ENCODE measurements at places on chromosomes 2 and 18. TPM values are rescaled to one million over a fixed set of nuclear protein-coding genes. Genes with fewer than 3 reads are reported as not detected.

The IL37 gene
- total RNA-seq, result not detected

The RNF25 gene
- 22.4 TPM for total RNA-seq

DNA sequence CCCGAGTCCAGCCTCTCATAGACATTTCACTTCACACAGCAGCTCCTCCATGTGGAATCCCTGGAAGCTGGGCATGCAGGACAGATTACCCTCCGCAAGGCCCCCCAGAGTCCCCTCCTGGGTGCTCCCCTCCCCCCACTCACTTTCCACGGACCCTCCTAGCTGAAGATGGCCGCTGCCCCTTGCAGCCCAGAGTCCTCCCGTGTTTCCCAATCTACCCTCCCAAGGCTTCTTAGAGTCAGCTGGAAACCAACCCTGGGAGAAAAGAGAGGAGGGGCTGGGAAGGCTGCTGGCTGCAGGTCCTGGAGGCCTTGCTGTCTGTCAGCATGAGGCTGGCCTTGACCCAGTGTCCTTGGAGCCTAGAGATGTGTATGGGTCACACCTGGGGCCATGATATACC is 49.0 kb upstream of the HAAO start:
- DNase-seq, result no peak

GRCh38 chr18:2114765-2115164 is 456.5 kb downstream of the METTL4 start:
- DNase-seq, result no peak

- no peak for DNase-seq
Measured at GRCh38 chr2:238949710-238950345, 101.9 kb downstream of the TWIST2 start.

- no peak for DNase-seq
Measured at GRCh38 chr18:22175346-22175745, 6.0 kb downstream of the GATA6 start.

The G6PC2 gene
- under 0.01 TPM for total RNA-seq

- peak; percentile 31 for DNase-seq
Measured at GRCh38 chr2:67631483-67631882, 234.3 kb downstream of the ETAA1 start.

- no peak for DNase-seq
Measured at GRCh38 chr2:160301420-160301819, 101.3 kb upstream of the ITGB6 start.

The WNT10A gene
- 1.1 TPM for total RNA-seq

DNA sequence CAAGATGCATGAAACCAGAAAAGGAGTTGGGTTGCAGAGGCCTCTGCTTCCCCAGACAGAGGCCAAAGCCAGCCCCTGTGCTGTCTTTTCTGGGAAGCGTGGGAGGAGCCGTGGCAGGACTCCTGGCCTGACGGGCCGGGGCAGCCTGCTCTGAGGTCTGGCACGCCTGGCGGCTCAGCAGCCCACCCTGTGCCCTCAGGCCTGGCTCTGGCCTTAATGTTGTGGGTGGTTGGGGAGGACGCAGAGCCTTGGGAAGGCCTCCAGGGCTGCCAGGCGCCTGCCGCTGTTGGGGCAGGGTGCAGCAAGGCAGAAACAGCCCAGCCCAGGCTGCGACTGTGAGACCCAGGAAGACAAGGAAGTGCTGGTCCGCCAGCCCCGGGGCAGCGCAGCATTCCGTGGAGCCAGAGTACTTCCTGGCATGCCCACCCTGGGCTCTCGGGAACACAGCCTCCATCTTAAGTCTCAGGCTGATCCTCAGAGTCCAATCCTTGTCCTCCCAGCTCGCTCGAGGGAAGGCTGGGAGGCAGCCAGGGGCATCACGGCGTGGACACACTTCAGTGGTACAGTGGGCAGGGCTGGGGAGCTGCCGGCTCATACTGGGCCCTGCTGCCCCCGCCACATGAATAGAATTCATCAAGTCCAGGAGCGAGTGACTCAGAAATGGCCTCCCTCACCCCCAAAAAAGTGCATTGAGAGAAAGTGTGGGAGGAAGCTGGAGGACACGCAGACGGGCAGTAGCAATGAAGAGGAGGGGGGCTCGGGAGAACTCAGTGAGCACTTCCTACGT is 72.6 kb downstream of the EMX1 start:
- DNase-seq, result no peak

GRCh38 chr2:225072444-225072843 is 30.2 kb upstream of the DOCK10 start:
- no peak for DNase-seq

- no peak for DNase-seq
Measured at GRCh38 chr2:18412980-18413675, 147.3 kb downstream of the RDH14 start.

DNA sequence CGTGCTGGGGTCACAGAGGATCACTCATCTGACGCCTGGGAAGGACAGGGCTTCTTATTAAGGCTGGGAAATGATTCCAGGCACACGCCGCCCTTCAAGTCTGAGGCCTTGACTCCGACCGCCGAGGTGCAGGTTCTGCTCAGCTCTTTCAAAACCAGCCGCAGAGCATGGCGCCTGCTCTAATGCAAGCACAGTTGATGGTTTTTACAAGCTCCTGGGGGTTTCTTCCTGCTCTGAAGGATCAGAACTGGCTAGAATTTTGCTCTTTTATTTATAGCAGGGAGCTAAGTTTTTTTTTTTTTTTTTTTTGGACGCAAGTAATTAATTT is 32.0 kb downstream of the CDCA7 start:
- no peak for DNase-seq

The EPB41L3 gene
- total RNA-seq, result 6.2 TPM

All from hematopoietic multipotent progenitor cell (in vitro differentiated cells).